ENCODE measurements at places on chromosomes 3 and 15.

GRCh38 chr3:184696697-184697096 lies 15.2 kb downstream of the MAGEF1 start:
- no peak for DNase-seq

GRCh38 chr3:122920986-122921385 lies 106.6 kb downstream of the SEMA5B start:
- no peak for DNase-seq

- no peak for DNase-seq
These were observed 15.9 kb upstream of the ARNT2 start for GRCh38 chr15:80388326-80388725.

- DNase-seq: peak; percentile 52
These were observed 498 bp downstream of the PDE12 start for GRCh38 chr3:57556459-57557084.

DNA sequence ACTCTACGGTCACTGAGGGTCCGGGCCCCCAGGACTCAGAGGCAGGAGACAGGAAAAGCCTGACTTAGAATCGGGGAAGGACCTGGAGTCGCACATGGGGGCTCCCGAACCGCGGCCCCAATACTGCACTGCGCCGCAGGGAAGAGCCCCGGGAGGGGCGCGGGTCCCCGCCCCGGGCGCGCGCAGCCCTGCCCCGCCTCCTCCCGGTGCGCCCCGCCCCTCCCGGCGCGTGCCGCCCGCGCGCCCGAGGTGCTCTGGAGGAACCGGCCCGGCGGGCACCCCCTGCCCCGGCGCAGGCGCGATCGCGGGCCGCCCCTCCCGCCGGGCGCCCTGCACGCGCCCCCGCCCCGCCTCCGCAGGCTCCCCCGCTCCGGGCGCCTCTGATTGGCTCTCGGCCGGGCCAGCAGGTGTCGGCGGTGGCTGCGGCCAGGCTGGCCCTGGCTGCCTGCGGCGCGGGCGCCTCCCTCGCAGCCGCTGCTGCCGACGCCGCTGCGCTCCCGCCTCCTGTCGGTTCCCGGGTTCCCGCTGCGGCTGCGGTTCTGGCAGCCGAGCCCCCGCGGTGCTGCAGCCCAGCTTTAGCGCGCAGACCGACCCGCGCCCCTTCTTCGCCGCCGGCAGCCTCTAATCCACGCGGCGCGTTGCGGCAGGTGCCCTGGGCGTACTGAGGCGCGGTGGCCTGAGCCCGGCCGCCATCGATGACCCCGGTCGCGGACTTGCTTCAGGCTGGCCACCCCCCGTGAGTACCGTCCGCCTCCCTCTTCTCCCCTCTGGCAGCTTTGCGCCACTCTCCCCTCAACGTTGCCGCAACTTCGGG lies at the start of gene MYRIP:
Gene MYRIP (plus strand): TSS at position 429 of the 814 bp plus-strand sequence. CDS start 91,208 bp downstream, outside the sequence.
- DNase-seq: peak; percentile 86

GRCh38 chr3:134892326-134892725 lies 97.3 kb downstream of the EPHB1 start:
- DNase-seq: no peak

DNA sequence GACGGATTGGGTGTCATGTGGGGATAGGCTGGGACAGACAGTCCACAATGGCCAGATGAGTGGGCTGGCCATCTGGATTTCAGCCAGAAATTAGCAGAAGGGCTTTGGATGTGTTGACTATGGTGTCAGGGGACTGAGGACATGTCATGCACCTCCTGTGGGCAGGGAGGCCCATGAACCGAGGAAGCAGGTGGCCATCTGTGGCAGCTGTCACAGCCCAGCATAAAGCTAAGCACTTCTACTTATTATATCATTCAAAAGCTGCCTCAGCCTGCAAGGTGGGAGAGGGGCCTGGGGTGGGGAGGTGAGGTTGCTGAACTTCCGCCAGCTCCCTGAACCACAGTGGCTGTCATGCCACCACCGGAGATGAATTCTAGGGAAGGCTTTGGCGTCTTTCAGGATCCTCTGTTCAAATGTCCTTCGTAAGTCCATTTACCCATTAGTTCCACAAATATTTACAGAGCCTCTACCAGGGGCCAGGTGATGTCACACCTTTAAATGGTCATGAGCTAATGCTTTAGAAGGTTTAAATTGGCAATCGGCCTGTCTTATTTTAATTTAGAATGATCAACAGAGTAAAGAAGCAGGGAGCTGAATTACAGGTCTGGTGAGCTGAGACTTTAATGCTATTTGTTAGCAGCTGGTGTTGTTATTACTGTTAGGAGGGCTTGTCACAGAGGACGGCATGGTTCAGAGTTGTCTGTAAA lies 23.6 kb upstream of the CAV3 start:
- DNase-seq: peak; percentile 70

DNA sequence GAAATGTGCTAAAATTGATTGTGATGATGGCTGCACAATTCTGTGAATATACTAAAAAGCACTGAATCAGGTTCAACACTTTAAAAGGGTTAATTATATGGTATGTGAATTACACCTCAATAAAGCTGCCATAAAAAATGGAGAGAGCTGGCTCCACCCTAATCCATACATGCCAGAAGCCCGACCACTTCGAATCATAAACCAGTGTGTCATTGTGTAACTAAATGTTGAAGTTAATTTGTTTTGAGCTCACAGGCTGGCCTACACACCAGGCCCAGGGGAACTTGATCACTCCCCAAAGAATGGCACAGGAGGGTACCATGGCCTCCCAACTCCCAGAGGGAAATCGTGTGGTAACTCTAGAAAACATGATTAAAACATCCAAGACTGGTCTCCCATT lies 14.0 kb downstream of the PLCD1 start:
- no peak for DNase-seq

DNA sequence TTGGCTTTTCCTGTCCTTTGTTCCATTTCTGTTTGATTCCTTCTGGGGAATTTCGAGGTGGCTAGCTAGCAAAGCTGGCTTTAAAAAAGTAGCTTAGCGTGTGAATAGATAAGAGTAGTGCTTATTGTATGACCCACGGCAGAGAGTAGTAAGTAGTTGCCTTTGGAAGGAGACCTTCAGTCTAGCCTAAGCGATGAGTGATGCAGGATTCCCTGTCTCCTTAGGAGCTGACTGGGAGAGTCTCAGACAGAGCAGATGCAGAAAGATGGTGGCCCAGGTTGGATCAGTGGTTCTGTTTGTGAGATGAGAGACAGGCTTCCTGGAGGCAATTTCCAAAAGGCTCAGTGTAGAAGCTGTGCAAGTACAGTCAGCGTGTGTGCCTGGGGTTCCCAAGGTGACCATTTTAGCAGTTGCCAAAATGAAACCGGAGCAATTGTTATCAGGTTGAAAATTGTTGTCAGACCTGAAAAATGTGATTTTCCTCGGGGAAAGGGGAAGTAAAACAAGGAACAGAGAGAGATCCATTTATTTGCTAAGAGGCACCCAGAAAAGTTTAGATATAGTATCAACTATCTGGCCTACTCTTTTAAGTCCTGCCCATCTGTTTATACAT lies 681 bp upstream of the IL5RA start:
- no peak for DNase-seq

DNA sequence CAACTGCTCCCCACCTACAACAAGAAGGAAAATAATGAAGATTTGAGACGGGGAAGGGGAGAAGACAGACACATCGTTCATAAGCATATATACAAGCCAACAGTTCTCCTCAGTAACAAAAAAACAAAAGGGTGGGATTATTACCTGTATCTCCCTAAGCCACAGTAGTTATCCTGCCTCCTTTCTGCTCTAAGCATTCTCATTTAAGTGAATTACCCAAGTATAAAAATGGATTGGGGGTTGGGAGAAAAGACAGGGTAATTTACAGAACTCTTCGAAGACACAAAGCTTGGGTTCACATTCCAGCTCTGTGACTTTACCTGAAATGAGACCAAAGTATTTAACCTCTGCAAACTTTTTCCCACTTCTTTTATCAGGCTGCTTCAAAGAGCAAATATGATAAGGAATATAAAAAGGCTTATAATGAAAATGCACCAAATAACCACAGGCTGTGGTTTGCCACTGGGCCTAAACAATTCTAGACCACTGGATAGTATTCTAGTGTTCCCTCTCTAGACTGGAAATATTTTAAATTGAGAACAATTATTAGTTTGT lies 64.4 kb downstream of the UACA start:
- no peak for DNase-seq

DNA sequence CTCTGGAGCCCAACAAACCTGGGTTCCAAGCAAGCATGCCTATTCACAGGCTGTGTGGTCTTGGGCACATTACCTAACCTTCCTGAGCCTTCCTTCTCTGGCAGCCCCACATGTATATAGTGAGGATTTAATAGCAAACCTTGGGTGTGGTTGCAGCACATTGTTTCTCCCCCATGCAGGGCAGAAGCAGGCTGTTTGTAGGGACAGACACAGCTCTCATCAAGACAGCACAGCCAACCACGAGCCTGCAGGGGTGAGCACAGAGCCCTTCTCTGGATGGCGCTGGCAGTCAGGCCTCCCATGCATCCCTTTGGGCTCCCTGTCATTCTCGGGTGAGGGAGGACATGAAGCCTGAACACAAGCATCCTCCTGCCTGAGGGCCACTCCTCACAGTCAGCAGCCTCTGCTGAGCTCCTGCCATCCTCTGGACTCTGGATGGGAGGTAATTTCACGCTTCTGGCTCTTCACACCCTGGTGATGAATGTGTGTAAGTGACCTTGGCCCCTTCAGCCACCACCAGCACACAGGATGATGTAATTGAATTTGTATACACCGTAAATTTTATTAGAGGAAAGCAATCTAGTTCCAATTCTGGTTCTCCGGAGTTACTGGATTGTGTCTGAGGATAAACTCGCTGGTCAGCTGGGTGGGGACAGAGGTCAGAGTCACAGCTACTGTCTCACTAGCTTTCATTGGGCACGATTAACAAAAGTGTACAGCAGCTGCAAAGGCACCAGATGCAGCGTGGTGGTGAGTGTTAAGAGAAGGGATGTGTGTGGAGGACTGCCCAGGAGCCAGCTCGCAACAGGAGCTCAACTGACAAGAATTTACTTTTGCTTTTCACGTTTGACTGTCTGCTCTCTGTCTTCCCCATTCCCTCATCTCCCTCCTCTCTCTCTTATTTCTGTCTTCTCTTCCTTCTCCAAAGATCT lies 118.1 kb downstream of the CLSTN2 start:
- peak; percentile 4 for DNase-seq

GRCh38 chr3:159186581-159186980 lies 384.7 kb downstream of the MFSD1 start:
- no peak for DNase-seq

DNA sequence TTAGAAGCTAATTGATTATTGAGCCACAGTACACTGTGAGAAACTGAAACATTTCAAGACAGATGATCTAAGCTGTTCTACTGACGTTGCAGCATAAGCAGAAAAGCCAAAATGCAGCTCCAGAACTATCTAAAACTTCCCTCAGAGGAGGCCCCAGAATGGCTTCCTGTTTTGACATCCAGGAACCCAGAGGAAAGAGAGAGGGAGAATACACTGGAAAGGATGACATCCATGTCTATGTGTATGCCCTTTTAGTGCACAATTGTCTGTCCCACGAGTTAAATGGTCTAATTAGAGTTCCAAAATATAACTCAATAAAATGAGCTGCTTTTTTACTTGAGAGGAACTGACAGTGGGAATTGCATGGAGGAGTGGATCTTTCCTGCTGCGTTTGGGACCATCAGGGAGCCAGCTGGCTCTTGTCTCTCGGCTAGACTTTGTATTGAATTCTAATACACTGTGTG lies 688.1 kb downstream of the ZNF385D start:
- no peak for DNase-seq

GRCh38 chr3:52848617-52849016 lies 13.8 kb upstream of the MUSTN1 start:
- no peak for DNase-seq

GRCh38 chr15:96053031-96053780 lies 277.3 kb upstream of the NR2F2 start:
- DNase-seq: peak; percentile 17

- no peak for DNase-seq
These were observed 208.0 kb upstream of the MME start for GRCh38 chr3:154872074-154872473.

DNA sequence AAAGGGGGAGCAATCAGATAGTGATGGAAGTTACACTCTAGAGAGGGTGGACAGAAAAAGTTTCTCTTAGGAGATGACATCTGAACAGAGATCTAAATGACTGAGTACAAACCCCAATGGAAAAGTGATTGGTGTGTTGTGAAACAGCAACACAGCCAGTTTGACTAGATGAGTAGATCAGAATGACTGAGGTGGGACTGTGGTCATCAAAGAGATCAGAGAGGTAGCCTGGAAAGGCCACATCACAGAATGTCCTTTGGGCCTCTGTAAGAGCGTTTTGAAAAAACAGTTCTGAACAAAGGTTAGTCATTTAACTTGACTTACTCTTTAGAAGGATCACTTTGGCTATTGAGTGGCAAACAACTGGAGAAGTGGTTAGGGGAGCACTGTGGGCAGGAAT lies 10.6 kb downstream of the LRRC58 start:
- DNase-seq: no peak

- DNase-seq: no peak
These were observed 126.1 kb upstream of the ABHD17C start for GRCh38 chr15:80568876-80569605.

DNA sequence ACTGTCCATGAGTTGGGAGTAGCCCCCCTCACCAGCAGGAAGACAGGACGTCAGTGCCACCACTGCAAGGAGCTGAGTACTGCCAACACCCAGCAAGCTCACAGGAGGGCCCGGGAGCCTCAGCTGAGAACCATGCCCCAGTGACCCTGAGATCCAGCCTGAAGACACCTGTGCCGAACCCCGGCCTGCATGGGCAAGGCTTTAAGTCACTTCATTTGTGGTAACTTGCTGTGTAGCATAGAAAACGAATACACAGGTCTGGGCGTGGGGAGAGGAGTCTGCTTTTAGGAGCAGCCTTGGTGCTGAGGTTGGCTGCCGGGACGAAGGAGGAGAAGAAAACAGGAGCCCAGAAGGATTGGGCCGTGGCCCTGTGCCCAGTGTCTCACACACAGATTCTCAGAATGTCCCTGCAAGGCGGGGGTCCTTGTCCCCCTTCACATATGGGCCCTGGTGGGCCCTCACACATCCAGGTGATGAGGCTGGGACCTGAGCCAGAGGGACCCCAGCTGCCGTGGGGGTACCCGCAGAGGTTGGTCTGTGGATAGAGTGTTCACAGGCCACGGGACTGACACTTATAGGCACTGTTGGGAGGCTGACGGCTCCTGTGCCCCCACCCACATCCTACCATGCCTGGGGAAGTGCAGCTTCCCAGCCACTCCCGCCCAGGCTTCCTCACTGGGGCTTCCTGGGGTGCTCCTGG lies 85.3 kb downstream of the PLXNA1 start:
- DNase-seq: no peak

- DNase-seq: no peak
These were observed 209.5 kb downstream of the ZIC1 start for GRCh38 chr3:147618691-147619090.

All from DMS53 (cell line).